ENCODE measurements at places on chromosomes 2 and 18.

- no peak for DNase-seq
These were observed 894.5 kb upstream of the POU3F3 start for GRCh38 chr2:103959174-103960128.

DNA sequence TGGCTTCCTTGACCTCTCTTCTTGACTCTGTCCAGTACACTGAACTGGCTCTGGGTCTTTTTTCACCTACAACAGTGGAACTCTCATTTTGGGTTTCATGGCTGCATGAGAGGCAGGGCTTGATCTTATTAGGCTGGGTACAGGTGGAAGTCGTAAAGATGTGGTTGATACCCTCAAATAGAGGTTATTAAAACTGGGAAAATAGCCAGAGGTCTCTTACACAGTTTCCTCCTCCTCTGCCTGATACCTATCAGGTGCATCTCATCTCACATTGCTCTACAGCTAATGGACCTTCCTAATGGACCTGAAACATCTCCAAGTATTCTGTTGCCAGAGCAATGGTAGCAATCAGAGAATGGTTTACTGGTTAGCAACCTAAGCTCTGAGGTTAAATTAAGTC is 231.8 kb downstream of the ETAA1 start:
- DNase-seq, result no peak

GRCh38 chr2:122980671-122981070 is 1044.4 kb upstream of the CNTNAP5 start:
- no peak for DNase-seq

- DNase-seq, result no peak
These were observed 649.2 kb downstream of the RNF144A start for GRCh38 chr2:7566382-7566881.

- DNase-seq, result peak; percentile 74
These were observed 27.2 kb downstream of the EIF2AK3 start for GRCh38 chr2:88600038-88600465.

DNA sequence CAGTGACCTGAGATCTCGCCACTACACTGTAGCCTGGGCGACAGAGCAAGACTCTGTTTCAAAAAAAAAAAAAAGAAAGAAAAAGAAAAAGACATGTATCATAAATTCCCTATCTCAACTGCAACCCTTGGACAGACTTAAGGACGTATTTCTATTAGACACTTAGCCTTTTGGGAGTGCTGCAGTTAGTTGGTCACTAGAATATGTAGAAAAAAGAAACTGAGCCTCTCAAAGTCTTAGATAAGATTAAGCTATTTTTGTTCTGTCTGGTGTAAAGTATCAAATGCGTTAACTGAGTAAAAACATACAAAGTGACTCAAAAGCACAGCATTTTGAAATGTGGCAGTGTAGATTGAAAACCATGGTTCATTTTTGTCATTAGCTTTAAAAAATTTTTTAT is 7.3 kb downstream of the NBEAL1 start:
- DNase-seq, result no peak

DNA sequence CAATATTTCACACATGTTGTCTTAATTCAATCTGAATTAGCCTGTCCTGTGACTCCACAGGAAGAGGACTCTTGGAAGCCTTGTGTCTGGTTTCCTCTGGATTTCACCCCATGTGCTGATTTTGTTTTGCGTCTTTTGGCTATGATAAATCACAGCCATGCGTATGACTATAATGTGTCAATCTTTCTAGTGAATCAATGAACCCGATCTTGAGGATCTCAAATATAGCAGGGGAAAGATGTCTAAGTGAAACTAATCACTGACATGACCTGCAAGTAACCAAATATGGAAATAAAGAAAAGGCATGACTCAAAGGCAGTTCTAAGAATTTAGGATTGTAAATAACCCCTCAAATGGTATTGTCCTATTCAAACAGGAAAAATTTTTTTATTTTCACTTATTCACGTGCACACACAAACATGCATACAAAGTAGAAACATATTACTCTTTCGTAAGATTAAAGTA is 8.2 kb downstream of the WDFY1 start:
- DNase-seq, result no peak

- DNase-seq, result no peak
These were observed 171.2 kb downstream of the CPS1 start for GRCh38 chr2:210727549-210727948.

GRCh38 chr2:54670485-54671009 is 52.9 kb upstream of the EML6 start:
- no peak for DNase-seq

DNA sequence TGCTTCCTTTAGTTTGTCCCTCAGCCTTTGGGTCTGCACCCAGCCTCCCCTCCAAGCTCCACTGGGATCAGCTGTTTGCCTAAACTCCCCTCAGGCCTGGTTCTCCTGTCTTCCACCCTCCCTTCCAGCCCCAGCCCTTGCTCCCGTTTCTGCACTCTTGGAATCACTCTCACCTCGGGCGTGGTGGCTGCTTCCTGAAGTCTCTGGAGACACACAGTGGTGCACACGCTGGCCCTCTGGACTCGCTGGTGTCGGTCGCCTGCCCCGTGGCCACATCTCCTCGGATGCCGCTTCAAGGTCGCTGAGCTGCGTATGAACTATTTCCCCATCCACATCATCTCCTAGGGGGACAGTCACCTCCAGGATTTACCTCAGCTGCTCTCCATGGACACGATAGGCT is 46.3 kb downstream of the PSMG2 start:
- DNase-seq, result no peak

GRCh38 chr2:56128235-56128634 is 55.6 kb upstream of the CCDC85A start:
- DNase-seq, result no peak

- DNase-seq, result no peak
These were observed 13.4 kb upstream of the DYNC1I2 start for GRCh38 chr2:171673905-171674304.

DNA sequence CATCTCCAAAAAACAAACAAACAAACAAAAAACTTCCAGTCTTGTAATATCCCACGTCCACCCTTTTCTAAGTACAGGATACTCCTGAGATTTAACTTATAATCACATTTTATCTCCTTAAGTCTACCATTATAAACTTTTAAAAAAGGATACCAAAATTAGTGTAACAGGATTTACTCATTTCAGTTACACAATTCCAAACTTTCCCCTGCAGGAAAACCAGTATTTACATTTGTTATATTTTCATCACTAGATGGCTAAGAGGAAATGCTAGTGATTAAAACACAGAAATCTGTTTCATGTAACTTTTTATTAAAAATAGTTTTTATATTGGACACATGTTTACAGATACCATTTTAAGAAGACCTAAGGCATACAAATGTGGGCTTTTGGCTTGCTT is 27.5 kb downstream of the CFAP36 start:
- DNase-seq, result no peak

DNA sequence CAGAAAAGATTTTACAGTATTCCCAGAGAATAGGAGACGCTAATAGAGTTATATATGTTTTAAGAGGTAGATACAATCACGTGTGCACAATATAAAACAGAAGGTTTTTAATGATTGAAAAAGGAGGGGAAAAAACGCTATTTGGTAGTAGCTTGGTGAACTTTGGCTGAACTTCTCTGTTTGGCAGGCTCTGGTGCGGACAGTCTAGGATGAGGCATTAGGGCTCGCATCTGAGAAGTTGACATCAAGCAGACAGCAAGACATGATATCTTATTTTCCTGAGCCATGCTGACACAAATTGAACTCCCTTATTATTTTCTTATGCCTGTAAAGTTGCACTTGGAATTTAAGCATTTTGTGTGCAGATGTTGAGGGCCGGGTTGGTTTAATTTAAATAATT is 176.6 kb downstream of the EN1 start:
- no peak for DNase-seq

- no peak for DNase-seq
These were observed 34.5 kb upstream of the CD8A start for GRCh38 chr2:86825036-86825692.

GRCh38 chr2:118826093-118826492 is 21.4 kb downstream of the EN1 start:
- no peak for DNase-seq
